Fibroblast of skin of scalp (primary cell): ENCODE measurements at places on chromosomes 1 and 21.

DNA sequence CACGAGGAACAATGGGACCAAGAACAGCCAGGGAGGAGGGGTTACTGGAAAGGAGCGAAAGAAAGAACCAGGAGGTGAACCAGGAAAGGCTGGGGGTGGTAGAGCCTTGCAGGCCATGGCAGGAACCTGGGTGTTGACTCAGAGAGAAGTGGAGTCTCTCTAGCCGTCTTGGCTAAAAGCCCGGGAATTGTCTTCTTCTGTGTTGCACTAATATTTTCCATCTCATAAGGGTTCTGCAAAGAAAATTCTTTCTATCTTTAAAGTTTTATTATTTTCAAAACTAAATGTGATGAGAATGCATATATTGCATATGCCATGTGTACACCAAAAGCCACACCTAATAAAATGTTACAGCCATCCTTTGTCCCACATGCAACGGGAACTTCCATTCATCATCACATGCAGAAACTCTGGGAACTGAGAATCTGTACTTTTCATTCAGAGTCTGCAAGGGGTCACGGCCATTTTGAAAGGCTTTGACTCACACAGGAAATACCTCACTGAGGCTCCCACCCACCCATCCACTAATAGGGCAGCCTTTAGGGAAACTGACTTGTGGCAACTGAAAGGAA lies 38.0 kb downstream of the ERG start:
- peak; percentile 89 for DNase-seq

DNA sequence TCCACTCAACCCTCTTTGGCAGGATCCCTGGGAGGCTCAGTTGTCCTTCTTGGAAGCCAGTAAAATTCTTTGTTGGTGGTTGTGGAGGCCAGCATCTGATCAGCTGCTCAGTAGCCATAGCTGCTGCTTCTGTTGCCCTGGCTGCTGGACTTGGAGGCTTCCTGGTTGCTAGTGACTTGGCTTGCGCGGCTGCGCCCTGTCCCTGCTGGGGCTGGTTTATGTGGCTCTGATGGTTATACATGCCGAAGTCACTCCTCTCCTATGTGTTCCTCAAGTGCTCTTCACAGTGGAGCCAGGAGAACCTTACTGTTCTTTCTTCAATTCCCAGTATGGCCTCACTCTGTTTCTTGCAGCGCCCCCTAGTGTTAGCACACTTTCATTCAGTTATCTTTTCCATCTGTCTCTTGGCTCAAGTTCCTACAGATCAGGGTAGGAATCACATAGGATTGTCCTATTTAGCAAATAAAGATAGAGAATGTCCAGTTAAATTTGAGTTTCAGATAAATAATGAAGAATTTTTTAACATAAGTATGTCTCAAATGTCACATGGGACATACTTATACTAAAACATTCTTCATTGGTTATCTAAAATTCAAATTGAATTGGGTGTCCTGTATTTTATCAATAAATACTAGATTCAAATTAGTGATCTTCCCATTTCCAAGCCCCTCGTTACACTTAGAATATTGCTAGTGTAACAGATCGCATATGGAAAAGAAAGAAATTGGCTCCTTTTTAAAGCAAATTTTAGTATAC lies 176.5 kb downstream of the TGFB2 start:
- peak; percentile 65 for DNase-seq

GRCh38 chr1:173253046-173253445 lies 45.9 kb upstream of the TNFSF4 start:
- DNase-seq = no peak

DNA sequence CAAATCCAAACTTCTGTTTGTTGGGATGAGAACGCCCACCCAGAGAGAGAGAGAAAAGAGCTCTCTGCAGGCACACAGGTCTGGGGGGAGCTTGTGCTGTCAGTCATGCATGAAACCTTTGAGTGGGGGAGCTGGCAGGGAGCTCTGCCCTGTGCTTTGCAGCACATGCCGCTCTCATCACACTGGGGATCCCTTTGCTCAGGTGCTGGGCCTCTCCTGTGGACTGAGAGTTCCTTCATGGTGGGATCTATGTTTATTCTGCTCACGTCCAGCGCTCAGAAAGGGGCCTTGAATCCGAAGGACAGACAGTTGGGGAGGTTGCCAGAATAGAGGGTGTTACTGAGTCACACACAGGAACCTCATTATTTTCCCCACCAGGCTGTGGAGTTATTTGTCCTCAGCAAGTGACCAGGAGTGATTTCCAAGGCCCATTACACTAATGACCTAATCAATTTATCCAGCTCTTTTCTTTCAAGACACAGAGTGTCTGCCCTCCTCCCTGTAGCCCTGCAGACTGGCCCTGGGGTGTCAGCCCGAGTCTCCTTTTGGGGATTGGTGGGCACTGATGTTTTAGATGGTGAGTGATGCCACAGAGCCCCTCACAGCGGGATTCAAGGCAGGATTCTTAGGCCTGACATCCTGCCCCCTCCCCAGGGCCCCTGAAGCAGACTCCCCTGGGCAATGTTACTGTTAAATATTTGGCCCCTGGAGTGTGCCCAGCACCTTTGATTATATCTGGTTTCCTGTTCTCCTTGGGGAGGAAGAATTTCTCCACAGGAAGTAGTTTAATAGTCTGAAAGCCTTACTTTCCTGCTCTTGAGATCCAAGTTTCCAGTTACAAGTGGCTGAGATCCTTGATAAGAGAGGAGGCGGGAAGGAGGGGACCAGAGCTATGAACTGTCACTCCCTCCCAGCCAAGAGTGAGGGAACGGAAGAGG lies 22.3 kb downstream of the MYBPH start:
- DNase-seq = no peak

DNA sequence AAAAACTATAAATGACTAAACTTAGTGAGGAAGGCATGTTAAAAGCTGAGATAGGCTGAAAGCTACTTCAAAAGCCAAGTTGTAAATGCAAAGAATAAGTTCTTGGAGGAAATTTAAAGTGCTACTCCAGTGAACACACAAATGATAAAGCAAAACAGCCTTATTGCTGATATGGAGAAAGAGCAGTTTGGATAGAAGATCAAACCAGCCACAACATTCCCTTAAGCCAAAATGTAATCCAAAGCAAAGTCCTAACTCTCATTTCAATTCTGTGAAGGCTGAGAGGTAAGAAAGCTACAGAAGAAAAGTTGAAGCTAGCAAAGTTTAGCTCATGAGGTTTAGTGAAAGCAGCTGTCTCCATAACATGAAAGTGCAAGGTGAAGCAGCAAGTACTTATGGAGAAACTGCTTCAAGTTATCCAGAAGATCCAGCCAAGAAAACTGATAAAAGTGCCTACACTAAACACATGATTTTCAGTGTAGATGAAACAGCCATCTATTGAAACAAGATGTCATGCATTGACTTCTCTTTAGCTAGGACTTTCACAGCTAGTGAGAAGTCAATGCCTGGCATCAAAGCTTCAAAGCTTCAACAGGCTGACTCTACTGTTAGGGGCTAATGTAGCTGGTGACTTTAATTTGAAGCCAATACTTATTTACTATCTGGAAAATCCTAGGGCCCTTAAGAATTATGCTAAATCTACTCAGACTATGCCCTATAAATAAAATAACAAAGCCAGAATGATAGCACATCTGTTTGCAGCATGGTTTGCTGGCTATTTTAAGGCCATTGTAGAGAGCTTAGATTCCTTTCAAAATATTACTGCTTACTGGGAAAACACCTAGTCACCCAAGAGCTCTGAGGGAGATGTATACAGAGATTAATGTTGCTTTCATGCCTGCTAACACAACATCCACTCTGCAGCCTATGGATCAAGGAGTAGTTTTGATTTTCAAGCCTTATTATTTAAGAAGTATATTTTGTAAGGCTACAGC lies 188.6 kb downstream of the EIF4G3 start:
- no peak for DNase-seq

DNA sequence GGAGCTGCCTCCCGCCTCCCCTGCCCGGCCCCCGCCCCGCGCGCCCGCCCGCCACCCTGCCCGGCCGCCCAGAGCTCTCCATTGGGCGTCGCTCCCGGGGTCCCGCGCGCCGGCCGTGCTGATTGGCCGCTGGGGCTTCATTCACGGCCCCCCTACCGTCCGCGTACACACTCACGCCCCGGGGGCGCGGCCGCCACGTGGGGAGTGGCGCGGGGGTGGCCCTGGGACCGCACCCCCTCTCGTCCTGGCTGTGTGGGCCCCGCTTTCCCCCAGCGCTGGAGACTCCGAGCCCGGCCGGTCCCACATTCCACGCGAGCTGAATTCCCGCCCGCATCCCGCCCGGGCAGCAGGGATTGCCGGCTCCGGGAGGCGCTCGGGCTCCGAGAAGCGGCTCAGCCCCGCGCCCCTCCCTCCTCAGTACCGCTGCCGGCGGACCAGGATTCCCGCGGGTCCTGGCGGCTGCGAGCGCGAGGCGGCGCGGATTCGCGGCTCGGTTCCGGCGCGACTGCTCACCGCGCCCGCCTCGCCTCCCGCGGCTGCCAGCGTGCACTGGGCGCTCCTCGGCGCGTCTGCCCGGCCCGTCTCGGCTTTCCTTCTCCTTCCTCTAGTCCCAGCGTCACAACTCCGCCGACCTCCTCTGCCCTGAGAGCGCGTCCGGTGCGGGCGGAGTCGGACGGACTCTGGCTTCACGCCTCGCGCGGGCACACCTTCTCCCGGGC lies 450 bp upstream of the POU3F1 start:
- DNase-seq = peak; percentile 85

GRCh38 chr1:222168621-222169020 lies 379.3 kb downstream of the HHIPL2 start:
- DNase-seq = no peak

GRCh38 chr1:29829448-29830344 lies 593.4 kb downstream of the PTPRU start:
- no peak for DNase-seq

- no peak for DNase-seq
Measured at GRCh38 chr21:36596174-36596573, 102.7 kb upstream of the SIM2 start.

DNA sequence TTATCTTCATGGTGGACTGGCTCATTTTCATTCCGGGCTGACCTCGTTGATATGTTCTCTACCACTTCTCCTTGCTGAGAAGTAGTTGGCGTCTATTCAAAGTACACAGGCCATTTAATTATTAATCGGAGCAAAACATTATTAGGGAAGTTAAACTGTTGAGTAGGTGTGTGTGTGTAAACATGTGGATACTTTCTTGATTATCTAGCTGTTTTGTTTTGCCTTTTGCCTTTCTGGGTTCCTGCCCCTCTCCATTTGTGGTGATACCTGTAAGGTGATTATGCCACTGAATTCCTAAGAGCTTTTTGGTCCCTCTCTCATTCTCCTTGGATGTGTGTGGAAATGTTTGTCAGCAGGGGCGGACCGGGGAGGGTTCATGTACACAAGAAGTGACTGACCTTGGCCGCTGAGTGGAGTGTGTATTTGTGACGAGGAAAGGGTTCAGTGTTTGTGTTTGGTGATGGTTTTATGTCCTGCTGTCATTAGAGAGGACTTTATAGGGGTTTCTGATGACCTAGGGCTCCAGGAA lies 56.6 kb upstream of the PPP2R5A start:
- no peak for DNase-seq

GRCh38 chr1:168374566-168374965 lies 93.9 kb downstream of the TBX19 start:
- DNase-seq = no peak

GRCh38 chr1:24003331-24003972 lies 23.3 kb upstream of the SRSF10 start:
- peak; percentile 49 for DNase-seq

DNA sequence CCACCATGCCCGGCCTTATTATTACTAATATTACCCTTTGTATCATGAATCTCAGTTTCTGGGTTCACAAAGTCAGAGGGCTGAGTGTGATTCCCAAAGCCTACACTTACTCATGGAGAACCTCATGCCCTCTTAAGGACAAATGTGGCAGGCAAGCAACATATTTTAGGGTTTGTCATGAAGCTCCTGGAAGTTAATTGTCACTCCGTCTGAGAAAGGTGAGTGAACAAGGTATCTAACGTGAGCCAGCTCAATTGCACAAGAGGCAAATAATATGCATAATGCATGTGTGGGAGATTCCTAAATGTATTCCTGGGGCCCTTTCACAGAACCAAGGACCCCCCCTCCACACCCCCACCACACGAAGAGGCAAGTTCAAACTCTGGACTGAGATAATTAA lies 10.1 kb upstream of the TIAM1 start:
- DNase-seq = no peak

GRCh38 chr1:166197141-166197540 lies 30.3 kb upstream of the FAM78B start:
- no peak for DNase-seq

DNA sequence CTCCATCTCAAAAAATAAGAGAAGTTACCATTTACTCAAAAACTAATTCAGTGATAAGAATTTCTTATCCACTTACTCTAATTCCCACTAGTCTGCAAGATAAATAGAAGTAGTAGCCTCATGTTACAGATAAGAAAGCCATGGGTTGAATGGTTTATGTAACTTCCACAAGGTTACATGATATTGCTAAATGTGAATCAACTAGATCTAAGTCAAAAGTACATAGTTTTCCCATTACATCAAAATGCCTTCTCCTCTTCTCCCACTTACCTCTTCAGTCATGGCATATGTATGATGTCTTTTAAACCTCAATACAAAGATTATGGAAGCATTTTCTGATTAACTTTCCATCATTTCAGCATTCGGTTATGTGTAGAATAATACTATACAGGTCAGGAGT lies 108.5 kb downstream of the ASH1L start:
- DNase-seq = peak; percentile 10

DNA sequence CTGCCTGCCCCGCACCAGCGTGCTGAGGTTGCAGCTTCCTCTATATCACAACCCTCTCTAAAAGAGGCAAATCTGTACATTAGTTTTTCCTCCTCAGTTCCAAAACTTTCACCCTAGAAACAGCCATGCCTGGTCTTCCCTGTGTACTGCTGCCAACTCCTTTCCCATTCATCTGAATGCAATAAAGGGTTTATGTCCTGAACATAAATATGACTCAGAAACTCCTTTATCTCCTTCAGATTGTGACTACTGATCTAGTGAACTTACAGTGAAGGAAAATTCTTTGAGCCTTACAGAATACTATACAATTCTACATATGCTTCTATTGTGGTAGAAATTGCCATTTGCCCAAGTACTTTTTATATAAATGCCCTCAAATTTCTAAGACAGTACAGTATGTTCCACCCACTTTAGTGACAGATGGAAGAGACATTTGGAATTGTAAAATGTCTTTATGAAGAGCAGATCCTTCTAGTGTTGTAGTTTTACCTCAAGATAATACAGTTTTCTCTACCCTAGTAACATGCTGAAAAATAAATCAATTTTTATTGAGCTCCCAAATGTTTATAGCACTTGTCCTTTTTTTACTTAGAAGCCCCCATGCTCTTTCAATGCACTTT lies 345.1 kb upstream of the SNX7 start:
- peak; percentile 63 for DNase-seq

DNA sequence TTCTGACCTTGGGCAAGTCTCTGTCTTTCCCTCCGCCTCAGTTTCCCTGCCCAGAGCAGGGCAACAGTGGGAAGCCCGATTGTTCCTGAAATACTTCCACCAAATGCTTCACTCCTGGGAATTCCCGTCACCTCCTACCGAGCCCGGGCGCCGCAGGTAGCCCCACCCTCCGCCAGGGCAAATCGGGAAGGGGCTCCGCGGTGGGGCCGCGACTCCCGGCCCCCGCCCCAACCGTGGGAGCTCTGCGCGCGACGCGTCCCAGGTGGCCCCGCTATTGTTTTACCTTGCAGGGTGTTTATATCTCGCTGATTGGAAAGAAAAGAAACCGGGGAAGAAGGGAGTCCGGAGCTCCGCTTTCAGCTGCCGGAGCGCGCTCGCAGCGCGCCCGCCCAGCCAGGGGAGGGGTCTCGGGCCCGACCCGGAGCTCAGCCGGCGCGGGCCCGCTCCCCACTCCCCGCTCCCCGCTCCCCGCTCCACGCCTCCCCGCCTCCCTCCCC lies 407 bp downstream of the IGSF3 start:
- no peak for DNase-seq
